ENCODE measurements at places on chromosomes 4 and X.

DNA sequence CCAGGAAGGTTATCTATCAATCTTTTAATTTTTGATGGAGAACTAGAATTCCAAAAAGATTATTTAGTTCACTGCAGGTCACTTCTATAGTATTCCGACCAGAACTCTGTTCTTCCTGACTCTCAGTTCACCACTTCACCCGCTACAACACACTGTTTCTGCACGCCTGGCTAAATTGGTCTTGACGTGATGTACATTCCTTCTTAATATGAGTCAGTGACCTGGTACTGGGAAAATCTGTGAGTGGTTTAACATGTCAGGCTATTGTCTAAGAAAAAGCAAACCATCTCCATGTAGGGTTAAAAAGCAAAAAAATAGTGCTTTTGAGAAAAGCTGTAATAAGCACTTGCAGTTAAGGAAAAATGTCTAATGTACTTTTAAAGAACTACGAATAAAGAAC lies 120.4 kb downstream of the NDST3 start:
- no peak for DNase-seq

DNA sequence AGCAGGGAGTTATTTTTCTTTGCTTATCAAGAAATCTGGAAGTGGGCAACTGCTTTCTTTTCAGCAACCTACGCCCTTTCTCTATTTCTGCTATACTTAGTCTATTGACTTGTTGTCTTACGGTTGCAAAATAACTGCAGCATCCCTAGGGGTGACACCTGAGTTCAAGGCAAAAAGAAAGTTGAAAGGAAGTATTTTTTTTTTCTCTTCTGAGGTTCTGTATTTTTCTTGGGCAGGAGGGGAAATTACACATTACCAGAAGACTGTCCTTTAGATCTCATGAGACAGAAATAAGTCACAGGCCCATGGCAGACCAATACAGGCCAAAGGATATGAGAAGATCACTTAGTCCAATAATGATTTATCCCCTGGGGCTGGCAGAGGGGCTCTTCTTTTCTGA lies 204.7 kb upstream of the CASK start:
- no peak for DNase-seq

DNA sequence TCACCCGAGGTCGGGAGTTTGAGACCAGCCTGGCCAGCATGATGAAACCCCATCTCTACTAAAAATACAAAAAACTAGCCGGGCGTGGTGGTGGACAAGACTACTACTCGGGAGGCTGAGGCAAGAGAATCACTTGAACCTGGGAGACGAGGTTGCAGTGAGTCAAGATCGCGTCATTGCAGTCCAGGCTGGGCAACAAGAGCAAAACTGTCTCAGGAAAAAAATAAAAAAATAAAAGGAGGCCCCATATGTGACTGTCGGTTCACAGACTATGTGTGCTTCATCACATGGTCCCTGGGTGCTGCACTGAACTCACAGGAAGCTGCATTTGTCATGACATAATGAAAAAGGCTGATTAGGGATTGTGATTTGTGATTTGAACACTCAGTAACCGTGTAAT lies 6.4 kb downstream of the TRIML1 start:
- no peak for DNase-seq

GRCh38 chrX:5648941-5649568 lies 579.6 kb downstream of the NLGN4X start:
- DNase-seq, result no peak

GRCh38 chr4:87152310-87153041 lies 67.9 kb downstream of the KLHL8 start:
- DNase-seq, result no peak

DNA sequence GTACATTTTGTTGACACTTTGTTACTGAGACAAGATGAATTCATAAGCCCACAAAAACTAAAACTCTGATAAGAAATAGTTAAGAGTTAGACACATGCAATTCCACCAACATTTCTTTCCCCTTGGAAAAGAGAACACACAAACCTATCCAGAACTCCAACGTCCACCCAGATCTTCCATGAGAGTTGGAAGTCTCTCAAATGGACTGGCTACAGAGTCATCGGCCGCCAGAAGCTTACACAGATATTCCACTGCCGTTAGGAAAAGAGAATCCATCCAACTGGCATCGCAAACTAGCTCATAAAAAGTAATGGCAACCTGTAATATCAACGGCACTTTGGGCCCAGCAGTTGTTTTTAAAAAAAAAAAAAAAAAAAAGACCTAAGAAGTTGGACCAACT lies 114.7 kb downstream of the PRKX start:
- no peak for DNase-seq

GRCh38 chrX:120452131-120452530 lies 17.0 kb downstream of the LAMP2 start:
- no peak for DNase-seq

GRCh38 chr4:173039617-173040577 lies 128.7 kb upstream of the GALNT7 start:
- DNase-seq, result no peak

GRCh38 chr4:156223985-156224384 lies 270.3 kb upstream of the CTSO start:
- no peak for DNase-seq

- DNase-seq, result no peak
Measured at GRCh38 chr4:30847958-30848357, 127.8 kb downstream of the PCDH7 start.

- no peak for DNase-seq
Measured at GRCh38 chr4:52822583-52822971, 39.5 kb upstream of the RASL11B start.
